MM.1S (cell line): ENCODE measurements at places on chromosomes 6 and 20.
A peak's percentile ranks its signal among the peaks of the same experiment; 100 is the strongest.

GRCh38 chr6:33571637-33572316, 8.3 kb downstream of the BAK1 start:
- peak; percentile 21 for DNase-seq

DNA sequence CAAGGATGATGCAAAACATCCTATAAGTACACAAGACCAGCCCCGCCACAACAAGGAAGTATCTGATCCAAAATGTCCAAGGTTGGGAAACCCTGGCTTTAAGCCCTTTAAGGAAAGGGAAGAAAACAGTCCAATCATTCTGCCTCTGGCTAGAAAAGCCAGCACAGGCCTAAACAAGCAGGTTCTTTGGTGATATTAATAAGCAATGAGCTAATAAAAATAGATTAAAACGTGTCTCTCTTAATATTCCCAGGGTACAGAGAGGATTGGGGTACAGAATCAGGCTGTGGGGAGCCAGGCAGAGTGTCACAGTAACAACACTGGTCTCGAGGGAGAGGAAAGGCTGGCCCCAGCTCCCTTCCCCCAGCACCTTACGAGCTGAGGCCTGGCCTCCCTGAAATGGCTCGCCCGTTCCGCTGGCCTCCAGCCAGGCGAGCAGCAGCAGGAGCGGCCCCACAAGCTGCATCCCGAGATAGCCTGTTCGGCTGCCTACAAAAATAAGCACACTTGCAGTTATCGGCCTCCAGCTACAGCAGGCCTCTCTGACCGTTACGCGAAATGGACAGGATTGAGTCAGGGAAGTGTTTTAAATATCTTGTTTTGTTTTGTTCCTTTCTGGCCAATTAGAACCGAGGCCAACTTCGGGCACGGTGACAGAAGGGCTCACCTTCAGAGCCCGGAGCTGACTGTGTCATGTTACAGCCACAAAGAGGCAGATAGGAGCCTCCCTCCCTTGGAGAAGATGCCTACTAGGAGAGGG, 4.0 kb upstream of the ZMYND8 start:
- no peak for DNase-seq

GRCh38 chr6:93858213-93858612, 438.9 kb upstream of the EPHA7 start:
- DNase-seq, result no peak

DNA sequence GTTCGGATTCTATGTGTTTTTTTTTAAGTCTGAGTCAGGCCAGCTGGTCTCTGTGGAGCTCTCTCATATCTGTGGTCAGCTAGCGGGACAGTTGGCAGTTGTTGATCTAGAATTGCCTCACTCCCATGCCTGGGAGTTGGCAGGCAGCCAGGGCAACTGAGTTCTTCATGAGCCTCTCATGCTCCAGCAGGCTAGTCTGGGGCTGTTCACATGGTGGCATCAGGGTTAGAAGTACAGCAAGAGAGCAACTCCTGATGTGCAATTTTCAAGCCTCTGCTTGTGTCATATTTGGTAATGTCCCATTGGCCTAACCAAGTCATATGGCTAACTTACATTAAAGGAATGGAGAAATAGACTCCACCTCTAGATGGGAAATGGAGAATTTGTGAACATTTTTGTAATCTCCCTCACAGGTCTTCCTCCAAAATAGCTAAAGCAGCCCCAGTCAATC, 6.7 kb upstream of the IFT52 start:
- DNase-seq, result peak; percentile 76

- DNase-seq, result no peak
Observed at GRCh38 chr20:63066506-63067265, 59.9 kb upstream of the BHLHE23 start.

DNA sequence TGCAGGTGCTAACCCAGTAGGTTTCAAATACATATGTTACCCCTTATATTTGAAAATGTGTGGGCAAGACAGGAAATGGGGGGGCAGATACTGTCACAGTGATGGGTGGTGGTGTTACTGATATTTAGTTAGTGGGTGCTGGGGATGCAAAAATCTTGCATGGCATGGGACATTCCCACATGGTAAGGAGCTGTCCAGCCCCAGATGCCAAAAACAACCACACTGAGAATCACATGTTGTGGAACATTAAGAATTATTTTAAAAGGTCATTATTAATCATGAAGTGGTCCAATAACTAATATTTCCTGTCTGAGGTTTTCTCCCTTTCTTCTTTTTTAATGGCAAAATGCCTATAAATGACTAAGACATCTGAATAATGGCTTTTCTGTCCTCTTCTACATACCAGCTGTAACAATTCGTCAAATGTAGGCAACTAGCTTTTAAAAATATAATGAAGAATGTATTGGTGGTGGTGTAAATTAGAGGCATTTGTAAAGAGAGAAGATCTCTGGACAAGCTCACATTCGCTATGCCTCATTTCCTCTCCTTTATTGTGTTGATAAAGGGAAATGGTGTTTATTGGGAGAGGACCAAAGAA, 57.3 kb upstream of the SLC35B3 start:
- no peak for DNase-seq

GRCh38 chr20:62616728-62617621, 25.3 kb upstream of the SLCO4A1 start:
- peak; percentile 49 for DNase-seq

DNA sequence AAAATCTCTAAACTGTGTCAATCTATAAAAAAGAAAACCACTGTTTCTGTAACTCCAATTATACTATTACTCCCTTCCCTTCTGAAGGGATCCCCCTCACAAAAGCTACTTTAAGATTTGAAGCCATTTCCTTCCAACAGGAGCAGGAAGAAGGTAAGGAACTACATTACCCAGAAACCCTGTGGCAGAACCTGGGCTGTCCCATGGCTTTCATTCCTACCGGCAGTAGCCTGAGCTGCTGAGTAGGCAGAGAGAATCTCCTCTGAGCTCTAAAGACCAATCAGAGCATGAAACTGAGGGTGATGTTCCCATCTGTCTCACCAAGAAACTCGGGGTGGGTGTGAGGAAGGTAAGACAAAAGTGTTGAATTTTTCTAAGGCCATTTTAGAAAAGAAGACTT, 108.0 kb upstream of the LRFN2 start:
- DNase-seq, result peak; percentile 15
